ENCODE measurements at places on chromosomes 4 and X. TPM values are rescaled to one million over a fixed set of nuclear protein-coding genes. Genes with fewer than 3 reads are reported as not detected.

GRCh38 chrX:47179221-47179927 lies 14.3 kb upstream of the UBA1 start:
- DNase-seq: no peak

IL1RAPL1 gene
- 0.34 TPM for polyA plus RNA-seq

NAA10 gene
- polyA plus RNA-seq: 73.6 TPM

MECP2 gene
- polyA plus RNA-seq: 19.4 TPM

DNA sequence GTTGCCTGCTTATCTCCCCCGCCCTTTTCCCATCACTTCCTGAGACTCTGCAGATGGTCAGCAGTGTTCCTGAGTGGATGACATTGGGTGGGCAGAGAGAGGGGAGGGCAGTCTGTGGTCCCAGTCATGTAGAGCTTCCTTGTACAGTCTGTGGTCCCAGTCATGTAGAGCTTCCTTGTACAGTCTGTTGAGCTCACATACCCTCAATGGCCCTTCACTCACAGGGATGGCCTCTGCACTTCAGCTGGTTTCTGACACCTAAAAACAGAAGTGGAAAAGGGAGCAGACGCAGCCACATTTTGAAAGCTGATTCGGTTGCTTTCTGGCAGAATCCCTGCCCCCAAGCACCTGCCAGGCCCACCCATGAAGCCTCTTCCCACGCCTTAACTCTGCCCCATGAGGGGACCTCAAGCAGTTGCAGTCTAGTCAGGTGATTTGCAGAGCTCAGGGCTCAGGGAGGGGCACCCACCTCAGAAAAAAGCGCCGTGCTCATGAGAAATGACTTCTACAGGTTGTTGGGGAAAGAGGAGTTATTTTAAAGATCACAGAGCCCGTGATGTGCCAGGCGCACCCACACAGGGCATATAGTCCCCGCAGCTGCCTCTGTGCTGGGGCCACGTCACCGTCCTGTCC lies 3.6 kb upstream of the TMEM271 start:
- no peak for DNase-seq

CPE gene
- polyA plus RNA-seq: 162 TPM

RENBP gene
- polyA plus RNA-seq: 85.8 TPM

- DNase-seq: no peak
Measured at GRCh38 chr4:118154649-118155048, 120.4 kb downstream of the NDST3 start.

RBMXL3 gene
- polyA plus RNA-seq: not detected

- no peak for DNase-seq
Measured at GRCh38 chrX:96693407-96693806, 8.8 kb downstream of the DIAPH2 start.

DNA sequence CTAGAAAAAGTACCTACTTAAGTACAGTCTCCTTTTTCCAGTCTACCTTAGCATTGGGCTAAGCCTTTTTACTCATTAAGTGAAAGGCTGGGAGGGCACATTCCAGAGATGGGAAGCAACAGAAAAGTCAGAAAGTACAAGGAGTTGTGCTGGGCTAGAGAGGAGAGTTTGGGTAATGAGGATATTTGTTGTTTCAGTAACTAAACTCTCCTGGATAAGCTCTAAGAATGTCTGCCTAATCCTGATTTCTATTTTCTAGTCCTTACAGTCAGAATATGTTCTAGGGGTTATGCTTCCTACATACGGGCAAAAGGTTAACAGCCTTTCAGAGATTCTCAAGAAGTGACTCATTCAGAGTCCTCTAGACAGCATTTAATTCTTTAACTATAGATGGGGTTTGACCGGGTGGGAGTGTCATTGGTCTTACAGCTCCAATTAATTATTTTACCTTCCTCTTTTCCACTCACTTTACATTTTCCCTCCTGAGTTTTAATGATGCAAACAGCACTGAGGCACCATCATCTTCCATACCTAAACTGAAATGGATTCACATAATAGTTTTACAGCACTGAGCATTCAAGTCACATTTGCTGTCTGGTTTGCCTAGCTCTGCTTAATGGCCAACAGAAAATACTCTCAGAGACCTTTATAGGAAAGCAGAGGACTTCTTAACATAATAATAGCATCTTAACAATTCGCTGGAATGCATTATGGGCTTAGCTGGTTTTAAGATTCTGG lies 42.9 kb downstream of the USP26 start:
- DNase-seq: peak; percentile 13

DNA sequence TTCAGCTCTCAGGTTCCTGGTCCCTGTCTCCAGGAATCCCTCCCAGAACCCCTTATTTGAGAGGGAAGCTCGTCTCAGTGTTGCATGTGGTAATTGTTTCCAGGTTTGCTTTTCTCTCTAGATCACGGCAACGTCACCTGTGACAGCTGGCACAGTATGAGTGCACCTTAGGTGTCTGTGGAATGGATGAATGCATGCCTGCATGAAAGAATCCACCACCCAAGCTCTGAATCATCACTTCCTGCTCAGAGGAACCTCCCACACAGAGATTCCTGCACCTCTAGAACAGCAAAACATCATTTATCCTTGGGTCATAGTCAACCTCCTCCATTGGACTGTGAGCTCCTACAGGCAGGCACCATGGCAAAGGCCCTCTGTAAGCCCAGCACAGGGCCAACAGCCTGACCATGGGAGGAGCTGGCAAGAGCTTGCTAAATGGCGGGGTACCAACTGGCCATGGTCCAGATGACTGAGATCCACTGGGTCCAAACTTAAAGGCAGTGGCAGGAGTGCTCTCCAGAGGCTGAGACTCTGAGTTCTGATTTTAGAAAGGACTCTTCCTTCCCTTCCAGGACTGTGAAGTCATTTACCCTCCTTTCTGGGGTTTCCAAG lies 116.2 kb downstream of the SLC2A9 start:
- DNase-seq: no peak

DNA sequence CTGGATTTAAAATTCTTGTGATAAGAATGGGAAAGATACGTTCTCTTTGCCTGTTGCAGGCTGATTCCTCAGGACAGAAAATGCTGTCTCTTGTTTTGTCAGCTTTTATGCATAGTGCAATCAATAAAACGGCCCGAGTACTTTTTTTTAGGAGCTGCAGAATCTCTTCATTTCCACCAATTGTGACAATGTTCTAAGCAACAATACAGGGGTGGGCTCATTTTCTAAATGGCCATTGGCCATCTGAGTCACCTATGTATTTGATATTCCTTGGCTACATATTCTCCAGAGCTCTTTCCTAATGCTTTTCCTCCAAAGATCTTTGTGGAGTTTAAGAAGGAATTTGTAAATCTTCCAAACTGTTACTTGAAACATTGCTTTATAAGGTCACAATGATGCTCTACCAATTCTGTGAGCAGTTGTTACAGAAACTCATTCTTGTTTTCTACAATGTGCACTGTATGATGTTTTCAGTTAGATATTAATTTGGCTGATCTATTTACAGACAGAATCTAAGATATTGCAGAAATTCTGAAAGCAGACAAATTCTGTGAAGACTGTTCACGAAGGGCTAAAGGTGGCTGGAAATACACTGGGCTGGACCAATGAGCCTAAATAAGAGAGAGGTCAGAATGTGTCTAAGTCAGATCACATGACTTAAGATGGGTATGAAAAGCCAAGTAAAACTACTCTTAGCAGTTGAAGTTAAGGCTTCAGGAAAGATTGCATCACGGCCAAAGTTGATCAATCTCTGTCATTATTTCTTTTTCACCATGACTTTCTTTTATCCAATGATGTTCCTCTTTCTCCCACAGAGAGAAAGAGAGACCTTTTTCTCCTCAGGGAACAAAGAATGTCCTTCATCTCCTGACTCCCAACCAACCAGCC lies 33.4 kb downstream of the TAPT1 start:
- no peak for DNase-seq

DNA sequence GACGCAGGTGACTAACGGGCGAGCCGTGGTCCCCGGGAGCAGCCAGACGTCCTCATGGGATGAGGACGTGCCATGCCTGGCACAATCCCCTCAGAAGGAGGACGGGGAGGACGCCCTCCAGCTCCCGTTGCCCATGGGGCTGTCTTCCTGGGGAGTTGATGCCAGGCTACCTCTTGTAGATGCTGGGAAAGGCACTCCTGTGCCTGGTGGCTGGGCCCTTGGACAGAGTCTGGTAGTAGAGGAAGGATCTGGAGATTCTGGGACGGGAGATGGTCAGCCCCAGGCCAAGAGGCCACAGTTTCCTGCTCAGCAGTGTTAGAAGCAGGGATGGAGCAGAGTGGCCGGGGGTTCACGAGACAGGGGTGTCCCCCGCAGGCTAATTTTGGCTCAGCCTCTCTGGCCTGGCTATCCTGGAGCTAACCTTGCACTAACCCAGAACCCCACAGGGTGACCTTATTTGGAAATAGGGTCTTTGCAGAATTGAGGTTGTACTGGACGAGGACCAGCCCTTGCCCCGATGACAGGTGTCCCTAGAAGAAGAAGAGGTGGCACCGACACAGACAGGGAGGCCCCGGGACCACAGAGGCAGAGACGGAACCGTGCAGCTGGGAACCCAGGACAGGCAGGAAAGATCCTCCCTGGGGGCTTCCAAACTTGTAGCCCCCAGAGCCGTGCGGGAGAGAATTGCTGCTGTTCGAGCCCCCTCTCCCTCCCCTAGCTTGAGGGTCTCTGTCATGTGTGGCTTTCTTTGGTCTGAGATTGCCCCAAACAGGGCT lies 50.1 kb upstream of the ADRA2C start:
- DNase-seq: no peak

DNA sequence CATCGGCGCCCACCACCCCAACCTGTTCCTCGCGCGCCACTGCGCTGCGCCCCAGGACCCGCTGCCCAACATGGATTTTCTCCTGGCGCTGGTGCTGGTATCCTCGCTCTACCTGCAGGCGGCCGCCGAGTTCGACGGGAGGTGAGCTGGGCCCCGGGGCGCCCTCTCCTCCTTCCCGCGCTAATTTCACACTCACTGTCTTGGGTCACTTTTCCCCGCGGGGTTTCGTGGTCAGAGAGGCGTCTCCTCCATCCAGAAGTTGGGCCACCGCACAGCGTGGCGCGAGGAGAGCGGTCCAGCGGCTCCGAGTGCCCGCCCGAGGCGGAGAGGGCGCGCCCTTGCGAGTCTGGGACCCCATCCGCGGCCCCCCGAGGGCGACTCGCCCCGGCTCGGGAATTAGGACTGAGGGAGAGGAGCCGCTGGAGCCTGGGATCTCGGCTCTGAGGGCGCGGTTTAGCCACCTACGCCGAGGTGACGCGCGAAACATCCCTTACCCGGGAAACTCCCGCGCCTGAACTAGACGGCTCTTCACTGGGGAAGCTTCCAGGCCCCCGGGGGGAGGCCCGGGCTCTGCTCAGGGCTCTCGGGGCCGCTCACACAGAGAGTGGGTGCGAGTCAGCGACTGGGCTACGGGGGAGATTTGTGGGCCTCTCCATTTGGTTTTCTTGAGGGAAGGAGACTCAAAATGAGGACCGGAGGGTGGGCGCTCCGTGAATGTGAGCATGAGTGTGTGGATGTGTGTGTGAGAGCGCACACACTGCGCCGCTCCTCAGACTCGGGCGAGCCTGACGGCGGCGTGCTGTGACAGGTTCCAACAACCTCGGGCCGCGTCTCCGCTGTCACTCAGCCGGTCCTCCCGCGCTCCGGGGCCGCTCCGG lies 551 bp downstream of the NPNT start:
- DNase-seq: peak; percentile 42

ADH1A gene
- 1.3 TPM for polyA plus RNA-seq

GRCh38 chr4:154004507-154005170 lies 215.8 kb upstream of the SFRP2 start:
- no peak for DNase-seq

DNA sequence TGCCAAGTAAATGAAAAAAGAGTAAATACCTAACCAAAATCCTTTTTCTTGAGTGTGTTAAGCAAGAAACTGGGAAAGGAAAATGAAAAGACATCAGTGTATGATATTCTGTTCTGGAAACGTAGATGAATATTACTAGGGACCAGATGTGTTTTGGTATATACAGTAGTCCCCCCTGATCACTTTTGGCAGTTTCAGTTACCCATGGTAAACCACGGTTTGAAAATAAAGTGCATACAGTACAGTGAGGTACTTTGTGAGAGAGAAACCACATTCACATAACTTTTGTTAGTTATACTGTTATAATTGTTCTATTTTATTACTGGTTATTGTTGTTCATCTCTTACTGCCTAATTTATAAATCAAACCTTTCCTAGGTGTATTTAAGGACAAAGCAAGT lies 250.9 kb downstream of the TENM3 start:
- DNase-seq: no peak

DNA sequence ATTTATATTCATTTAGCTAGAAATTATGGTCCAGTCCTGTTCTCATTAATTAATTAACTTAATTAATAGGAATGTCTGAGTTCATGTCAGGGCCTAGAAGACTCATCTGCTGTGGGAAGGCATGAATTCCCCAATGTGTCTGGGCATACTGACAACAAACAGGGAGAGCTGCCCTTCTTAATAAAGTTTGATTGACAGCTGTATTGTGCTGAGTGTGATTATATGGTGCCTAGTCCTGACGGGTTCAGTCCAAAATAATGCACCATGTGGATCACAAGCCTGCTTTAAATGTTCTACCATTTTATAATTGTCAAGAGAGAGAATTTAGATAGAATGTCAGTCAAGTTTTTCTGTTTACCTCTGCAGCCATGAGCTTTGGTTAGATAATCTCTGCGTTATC lies 34.6 kb downstream of the ANXA10 start:
- DNase-seq: no peak

DNA sequence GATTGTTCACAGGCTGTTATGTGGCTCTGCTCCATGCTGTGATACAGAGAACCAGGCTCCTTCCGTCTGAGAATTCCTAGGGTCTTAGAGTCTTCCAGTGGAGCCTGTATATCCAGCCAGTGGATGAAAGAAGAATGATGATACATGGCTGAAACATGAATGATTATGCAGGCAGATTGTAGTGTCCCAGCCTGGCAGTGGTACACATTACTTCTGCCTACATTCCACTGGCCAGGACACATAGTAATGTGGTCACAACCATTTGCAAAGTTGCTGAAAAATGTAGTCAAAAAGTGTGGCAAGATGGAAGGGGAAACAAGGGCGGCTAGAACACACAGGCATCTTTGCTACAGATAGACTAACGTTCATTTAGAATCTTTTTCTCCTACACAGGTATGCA lies 4.5 kb upstream of the GBA3 start:
- DNase-seq: no peak

- no peak for DNase-seq
Measured at GRCh38 chr4:131091896-131092295, 1995.9 kb downstream of the C4orf33 start.

DNA sequence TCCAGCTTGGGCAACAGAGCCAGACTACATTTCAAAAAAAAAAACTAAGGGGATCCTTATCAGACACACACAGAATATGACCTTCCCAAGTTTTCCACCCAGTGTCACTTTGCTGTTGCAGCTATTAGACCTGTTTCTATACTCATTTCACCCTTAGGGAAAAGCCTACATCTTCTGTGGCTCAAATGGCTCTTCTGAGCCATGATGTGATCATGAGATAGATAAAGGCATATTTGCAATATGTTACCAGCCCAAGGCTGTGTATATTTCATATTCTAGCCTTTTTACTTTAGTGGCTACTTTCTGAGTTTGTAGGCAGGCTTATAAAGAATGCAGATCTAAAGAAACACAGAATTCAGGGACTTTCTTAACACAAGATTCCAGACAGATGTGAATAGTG lies 19.3 kb downstream of the RS1 start:
- no peak for DNase-seq
